ENCODE measurements at places on chromosomes 12 and 14.

DNA sequence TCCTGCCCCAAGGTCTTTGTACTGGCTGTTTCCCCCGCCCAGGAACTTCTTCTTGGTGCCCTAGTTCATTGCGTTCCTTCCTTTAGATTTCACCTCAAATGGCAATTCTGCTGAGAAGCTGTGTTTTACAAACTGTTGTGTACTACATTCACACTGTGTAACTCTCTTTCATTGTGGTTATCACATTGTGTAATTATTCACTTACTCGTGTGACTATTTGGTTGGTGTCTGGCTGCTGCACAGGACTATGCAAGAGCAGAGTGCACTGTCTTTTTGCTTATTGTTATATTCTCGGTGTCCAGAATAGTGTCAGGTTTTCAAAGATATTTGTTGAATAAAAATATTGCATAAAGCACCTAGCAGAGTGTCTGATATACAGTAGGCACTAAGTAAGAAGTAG is 177.2 kb upstream of the PRICKLE1 start:
- DNase-seq: no peak

DNA sequence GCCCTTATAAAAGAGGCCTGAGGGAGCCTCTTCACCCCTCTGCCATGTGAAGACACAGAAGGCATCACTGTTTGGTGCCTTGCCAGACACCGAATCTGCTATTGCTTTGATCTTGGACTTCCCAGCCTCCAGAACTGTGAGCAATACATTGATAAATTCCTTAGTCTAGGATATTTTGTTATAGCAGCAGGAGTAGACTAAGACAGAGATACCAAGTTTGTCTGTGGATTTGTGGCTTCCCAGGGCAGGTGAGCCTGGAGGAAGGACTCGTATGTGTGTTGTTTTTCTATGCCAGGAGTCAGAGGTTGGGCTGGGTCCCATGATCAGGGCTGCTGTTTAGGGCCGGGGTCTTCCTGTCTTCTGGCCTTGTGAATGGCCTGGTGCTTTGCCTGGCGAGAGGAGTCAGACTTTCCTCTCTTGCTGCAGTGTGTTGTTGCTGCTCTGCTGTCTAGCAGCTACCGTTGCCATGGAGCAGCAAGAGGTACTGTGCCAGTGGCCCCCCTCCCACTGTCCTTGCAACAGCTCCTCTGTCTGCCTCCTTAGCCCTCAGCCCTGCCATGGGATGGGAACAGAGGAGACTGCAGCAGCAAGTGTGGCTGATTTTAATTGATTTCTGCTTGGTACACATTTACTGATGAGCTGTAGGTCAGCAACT is 111.2 kb downstream of the CHST11 start:
- DNase-seq: no peak

GRCh38 chr14:99862136-99862535 is 68.9 kb downstream of the EML1 start:
- no peak for DNase-seq

DNA sequence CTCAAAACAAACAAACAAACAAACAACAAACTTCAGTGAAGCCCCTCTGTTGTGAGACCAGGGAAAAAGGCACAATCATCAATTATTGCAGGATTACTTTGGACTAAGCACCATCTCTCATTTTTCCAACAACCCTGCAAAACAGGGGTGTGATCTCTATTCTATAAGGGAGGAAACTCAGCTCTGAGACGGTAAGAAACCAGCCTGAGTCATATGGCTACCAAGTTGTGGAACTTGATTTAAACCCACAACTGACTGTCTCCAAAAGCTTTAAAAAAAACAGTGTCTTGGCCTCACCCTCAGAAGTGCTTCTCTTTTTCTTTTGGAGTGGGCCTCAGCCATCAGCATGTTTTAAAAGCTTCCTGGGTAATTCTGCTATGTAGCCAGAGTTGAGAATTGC is 49.8 kb downstream of the RIN3 start:
- DNase-seq: no peak

DNA sequence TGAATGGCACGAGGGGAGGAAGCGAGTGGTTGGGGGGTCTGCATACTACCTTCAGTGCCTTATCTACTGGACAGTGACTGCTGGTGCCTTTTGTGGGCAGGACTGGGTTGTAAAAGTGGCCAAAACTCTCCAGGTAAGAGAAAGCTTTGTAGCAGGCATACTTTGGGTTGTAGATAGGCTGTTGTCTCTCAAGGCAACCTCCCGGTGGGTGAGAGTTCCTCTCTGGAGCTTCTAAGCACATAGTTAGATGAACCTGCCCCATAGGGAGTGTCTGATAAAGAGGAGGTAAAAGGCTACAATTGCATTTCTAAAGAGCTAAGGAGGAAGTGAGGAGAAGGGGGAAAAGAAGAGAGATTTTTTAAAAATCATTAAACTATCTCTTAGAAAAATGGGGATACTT is 4.2 kb upstream of the DAD1 start:
- DNase-seq: no peak

DNA sequence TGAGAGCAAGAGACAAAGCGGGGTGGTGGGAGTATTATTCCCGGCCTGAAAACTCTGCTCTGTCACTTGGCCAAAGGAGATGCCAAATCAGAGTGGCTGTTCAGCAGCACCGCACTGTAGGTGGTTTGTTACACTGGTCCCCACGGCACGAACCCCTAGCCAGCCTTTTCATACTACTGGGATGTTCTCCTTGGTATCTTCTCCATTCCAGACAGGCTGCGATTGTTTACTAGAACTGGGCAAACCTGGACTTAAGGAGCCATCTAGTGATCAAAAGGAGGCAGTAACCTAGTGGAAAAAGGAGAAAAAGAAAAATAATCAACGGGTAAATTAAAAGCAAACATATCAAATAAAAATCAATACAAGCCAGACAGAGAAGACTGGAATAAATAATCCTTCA is 58.9 kb upstream of the TMTC2 start:
- no peak for DNase-seq

- DNase-seq: no peak
These were observed 2.1 kb downstream of the LUM start for GRCh38 chr12:91109148-91109564.

DNA sequence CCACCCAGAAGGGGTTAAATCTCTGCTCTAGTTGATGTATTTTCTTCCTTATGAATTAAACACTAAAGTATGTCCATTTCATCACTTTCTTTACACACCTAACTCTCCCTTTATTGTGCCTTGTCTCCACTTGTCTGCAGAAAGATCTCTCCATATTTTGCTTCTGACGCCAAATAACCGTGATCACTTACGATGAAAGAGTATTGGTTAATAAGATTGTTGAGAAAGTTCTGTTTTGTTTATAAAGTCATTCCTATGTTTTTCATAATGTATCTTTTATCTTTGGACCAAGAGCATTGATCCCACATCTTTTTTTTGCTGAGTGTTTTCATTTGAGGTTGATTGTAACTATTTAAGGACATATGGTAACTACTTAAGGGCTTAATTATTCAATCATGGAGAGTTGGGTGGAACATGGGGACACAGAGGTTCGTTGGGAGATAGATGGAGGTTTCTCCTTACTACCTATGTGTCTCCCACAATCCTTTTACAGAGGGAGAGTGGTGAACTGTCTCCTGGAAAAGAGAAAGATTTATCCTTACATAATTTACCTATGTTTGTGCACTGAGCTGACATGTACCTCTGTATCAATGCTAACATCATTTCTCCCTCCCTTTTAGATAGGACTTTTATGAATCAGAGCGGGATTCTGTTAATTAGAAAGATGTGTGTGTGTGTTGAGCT is 120.7 kb upstream of the SLC38A2 start:
- DNase-seq: no peak

- no peak for DNase-seq
These were observed 28.9 kb upstream of the LTA4H start for GRCh38 chr12:96064271-96064670.

- no peak for DNase-seq
These were observed 1093.3 kb downstream of the SLC16A7 start for GRCh38 chr12:60689137-60689536.

DNA sequence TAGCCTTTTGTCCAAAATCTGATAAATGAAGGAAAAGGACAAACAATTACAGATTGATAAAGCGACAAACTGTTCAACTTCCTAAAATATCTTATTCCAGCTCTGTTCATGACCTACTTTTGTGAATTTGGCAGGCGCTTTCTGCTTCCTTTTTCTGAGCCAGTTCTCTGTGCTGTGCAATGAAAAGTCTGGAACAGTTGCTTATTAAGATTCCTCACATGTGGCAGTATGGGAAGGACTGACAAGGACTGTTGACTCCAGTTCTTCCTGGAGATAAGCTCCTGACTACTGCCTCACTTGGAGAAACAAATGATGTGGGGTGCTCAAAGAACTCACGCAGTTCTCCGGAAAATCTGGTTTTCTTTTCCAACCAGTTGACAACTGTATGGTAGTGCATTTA is 58.3 kb upstream of the ANP32D start:
- DNase-seq: peak; percentile 52

DNA sequence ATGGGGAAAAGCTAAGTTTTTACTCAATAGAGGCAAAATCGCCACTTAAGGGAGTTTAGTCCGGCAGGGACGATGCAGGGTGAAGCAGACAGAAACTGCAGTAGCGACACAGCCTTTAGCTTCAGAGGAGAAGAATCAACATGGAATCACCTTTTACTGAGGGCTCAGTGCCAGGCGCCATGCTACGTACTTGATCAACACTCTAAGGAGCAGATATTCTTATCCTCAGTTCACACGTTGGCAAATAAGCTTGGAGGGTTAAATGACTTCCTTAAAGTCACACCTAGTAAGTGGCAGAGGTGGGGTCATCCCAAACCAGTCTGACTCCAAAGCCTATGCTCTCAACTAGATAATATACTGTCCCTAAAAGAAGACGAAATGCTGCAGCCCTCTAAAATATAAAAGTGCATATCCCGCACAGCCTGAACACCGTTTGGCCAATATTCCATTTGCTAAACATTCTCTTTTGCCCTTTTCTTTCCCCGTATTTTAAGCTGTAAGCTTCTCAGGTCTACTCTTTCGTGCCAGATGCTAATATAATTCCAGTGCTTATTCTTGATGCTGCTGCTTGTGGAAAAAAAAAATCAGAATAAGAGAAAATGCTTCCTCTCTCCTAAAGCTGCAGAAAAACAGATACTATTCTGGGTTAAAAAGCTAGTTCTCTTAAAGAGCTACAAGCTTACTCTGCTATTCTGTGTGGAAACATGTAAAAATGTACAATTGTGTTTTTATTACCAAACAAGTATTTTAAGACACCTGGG is 10.9 kb downstream of the CCDC92 start:
- DNase-seq: no peak

DNA sequence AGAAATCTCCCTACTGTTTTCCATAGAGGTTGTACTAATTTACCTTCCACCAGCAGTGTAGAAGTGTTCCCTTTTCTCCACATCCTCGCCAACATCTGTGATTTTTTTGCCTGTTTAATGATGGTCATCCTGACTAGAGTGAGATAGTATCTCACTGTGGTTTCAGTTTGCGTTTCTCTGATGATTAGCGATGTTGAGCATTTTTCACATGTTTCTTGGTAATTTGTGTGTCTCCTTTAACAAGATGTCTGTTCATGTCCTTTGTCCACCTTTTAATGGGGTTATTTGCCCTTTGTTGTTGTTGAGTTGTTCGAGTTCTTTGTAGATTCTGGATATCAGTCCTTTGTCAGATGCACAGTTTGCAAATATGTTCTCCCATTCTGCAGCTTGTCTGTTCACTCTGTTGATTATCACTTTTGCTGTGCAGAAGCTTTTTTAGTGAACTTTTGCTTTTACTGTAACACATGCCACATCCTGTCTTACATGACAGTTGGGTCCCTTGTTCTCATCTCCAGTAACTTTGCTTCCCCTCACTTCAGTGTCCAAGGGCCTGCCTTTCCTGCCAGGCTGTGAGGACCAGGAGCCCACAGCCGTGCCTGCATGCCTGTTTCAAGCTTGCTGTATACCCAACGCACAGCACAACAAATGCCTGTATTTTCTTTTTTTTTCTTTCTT is 64.9 kb downstream of the SPRING1 start:
- DNase-seq: no peak

DNA sequence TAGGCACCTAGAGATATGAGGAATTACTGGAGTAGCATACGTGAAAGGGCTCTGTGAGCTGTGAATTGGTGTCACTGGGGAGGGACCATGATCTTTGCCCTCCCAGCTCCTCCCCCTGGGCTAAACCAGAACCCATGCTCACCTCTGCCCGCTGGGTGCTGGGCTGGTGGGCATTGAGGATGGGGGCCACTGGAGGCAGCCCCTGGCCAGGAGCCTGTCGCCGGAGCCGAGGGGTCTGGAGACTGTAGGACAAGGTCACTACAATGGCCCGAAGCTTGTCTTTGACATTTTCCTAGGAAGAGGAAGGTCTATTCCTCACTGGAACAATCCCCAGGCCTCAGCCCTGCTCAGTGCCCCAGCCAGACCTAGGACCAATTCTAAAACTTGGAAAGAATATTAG is 11.6 kb downstream of the ITGA7 start:
- no peak for DNase-seq

GRCh38 chr14:95536671-95537070 is 1.8 kb downstream of the GLRX5 start:
- no peak for DNase-seq

- no peak for DNase-seq
These were observed 615.4 kb downstream of the C12orf50 start for GRCh38 chr12:87413784-87414183.

DNA sequence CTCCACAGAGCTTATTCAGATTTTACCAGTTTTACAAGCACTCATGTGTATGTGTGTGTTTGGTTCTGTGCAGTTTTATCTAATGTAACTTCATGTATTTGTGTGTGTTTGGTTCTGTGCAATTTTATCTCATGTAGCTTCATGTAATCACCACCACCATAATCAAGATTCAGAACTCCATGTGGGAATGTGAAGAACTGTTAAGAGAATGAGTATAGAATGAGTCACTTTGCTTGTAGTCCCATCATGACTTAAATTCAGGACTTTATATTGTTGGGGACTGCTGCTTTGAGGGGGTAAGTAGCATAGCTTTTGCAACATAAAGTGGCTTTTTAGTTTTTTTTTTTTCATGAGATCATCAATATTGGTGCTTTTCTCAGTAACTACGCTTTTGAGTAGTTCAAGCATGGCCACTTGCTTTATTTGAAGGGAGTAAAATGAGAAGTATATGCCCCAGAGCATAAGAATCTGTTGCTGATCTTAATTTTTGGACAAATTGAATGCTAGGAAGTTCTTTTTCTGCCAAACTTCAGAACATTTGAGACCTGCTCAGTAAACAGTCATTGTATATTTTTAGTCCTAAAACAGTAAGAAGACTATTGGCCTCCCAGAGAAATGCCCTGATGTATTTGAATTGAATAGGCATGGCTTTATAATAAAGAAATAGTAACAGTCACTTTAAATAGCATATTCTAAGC is 28.8 kb downstream of the PROX2 start:
- DNase-seq: no peak

GRCh38 chr12:795305-795704 is 42.9 kb downstream of the WNK1 start:
- DNase-seq: no peak

- no peak for DNase-seq
These were observed 131.9 kb downstream of the CEP83 start for GRCh38 chr12:94327809-94328208.

GRCh38 chr14:64200170-64200569 is 94.0 kb downstream of the ESR2 start:
- DNase-seq: no peak
